ENCODE measurements at places on chromosomes 11 and 22.

DNA sequence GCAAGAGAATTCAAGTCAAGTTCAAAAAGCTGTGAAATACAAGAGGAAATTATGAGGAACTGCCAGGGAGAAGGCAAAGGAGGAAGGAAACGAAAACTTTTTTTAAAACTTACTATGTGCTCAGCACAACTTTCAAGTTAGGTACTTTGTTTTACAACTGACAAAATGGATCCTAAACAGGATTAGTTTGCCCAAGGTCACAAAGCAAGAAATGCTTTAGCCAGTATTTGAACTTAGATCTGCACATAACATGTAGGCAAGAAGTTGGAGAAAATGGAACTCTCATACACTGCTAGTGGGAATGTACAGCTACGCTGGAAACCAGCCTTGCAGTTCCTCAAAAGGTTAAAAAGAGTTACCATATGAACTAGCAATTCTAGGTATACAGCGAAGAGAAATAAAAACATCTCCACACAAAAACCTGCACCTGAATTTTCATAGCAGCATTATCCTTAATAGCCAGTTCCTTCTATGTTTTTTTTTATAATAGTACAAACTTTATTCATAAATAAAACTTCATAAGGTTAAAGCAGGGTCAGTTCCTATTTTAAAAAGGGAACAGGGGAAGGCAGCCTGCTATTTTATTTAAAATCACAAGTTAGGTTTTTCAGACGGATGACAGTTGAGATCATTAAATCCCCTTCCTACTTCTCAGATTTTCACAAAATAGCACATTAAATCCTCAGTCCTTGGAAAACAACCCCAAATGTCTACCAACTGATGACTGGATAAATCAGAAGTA, 19.2 kb downstream of the DDX6 start:
- peak; percentile 45 for DNase-seq

GRCh38 chr11:71379701-71380100, 68.5 kb downstream of the DHCR7 start:
- no peak for DNase-seq

DNA sequence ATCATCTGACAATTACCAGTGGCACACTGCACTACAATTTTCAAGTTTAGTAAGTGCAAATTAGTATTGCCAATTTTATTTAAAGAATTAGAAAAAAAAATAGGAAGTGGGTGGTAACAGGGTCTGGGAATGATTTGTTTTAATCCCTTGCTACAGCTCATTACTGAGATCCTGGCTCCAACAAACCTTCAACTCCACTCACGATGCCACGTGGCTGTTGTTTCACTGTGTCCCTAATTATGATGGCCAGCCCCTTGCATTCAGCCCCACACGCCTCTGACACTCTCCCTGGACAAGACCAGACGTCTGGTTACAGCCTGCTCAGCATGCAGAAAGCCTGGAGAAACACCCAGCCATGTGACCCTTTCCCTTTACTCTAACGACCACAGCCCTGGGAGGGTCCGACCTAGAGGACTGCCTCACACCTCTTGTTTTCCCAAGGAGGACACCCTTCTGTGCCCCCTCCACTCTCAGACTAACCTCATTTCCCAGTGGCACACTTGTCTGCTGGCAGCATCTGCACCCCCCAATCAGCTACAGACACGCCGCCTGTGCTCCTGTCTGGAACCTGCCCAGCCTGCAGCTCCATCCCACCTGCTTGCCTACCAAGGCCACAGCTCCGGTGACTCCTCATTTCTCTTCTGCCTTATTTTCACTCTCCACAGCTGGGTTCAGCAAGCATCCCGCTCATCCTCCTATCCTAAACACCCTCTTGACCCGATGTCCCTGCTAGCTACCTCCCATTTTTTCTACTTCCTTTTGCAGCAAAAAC, 18.5 kb upstream of the SLC25A1 start:
- no peak for DNase-seq

DNA sequence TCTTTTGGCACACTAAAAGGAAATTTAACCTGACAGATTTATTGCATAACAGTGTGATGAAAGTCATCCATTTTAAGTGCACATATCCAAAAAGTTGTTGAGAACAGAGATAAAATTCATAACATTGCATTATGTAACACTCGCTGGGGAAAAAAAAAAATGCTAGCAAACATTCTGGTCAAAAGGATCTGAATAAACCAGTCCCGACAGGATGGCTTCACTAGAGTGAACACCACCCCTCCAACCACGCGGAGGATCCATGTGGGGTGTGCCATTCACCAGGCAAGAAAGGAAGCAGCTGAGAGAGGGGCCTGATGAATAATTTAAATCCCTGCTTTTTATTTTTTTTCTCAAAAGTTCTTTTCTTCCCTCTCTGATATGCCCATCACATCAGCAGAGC, 258.7 kb downstream of the DCDC1 start:
- no peak for DNase-seq

- DNase-seq = no peak
These were observed 3.5 kb downstream of the C11orf91 start for GRCh38 chr11:33696931-33697638.

DNA sequence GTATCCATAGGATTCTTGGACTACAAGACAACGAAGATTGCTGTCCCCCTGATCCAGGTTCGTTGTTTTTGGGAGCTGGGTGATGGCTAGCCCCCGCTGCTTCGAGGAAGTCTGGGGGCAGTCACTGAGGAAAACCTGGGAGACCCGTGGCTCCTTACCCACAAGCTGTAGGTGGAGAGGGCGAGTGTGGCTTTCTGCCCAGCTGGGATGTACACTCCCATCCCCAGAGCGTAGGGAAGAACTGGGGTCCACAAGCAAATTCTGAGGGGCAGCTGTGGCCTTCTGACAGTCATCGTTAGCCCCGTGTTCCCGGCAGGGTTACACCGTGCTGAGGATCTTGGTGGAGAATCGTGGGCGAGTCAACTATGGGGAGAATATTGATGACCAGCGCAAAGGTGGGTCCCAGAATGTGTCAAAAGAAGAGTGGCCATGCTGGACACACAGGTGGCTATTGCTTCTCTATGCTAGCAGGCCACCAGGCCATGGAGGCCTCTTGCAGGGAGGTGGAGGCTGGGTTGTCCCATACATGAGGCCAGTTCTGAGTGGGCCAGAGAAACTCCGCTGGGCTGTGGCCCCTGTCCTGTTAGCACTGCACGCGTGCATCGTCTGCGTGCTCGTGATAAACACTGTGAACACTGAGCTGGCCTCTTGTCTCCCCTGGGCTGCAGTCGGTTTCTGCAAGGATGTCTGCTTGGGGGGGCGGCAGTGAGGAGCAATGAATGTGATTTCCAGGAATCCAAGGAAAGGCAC, 39.8 kb downstream of the GLB1L2 start:
- DNase-seq = no peak

GRCh38 chr11:113563766-113564526, 88.7 kb upstream of the DRD2 start:
- DNase-seq = no peak

GRCh38 chr11:68546555-68546954, 86.0 kb downstream of the PPP6R3 start:
- DNase-seq = peak; percentile 71

DNA sequence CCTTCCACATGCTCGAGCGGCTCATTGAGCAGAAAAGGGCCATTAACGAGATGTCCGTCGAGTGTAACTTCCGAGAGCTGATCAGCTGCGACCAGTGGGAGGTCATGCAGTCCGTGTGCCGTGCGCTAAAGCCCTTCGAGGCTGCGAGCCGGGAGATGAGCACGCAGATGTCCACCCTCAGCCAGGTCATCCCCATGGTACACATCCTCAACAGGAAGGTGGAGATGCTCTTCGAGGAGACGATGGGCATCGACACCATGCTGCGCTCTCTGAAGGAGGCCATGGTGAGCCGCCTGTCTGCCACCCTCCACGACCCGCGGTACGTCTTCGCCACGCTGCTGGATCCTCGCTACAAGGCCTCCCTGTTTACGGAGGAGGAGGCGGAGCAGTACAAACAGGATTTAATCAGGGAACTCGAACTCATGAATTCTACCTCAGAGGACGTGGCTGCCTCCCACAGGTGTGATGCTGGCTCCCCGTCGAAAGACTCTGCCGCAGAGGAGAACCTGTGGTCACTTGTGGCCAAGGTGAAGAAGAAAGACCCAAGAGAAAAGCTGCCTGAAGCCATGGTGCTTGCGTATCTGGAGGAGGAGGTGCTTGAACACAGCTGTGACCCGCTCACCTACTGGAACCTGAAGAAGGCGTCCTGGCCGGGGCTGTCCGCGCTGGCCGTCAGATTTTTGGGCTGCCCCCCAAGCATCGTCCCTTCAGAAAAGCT, 31.7 kb downstream of the ALG12 start:
- DNase-seq = no peak
